HFFc6 (cell line): ENCODE measurements at places on chromosomes 16 and 17. TPM values are rescaled to one million over a fixed set of nuclear protein-coding genes. Genes with fewer than 3 reads are reported as not detected.

DNA sequence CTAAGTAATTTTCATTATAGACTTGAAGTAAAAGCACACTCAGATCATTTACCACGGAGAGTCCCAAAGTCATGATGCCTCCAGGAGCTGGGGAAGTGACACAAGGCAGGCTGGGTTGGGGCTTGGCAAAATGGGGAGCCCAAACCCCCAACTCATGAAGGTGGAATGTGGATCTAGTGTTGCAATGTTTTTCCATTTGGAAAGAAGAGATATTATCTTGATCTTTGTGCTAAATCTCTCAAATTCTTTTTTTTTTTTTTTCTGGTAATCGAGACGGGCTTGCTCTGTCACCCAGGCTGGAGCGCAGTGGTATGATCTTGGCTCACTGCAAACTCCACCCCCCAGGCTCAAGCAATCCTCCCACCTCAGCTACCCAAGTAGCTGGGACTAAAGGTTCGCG is 7.5 kb upstream of the KCNG4 start:
- no peak overlapping the region for H3K4me3 ChIP-seq
- DNase-seq = peak; percentile 35
- peaks cover 20% of the 10 kb centered on the region for H3K4me1 ChIP-seq

DNA sequence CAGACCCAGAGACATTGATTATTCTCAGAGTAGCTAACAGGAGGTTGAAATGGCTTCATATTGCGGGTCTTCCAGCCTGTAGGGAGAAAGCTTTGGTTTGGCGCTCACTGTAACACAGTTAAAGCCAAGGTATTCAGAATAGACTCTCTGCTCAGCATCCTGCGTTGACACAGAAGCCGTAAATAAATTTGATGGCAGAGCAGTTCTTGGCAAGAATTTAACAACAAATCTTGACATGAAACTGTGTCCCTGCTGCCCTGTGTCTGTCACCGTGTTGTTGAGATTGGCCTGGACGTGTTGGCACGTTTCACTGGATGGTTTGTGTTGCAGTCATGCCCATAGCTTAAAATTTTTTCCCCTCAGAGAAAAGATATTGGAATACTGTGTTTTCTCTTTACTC is 359.6 kb downstream of the SNX29 start:
- no peaks in the 10 kb centered on the region; the same call in 1 of the 2 replicates for H3K27me3 ChIP-seq
- H3K36me3 ChIP-seq = no peaks in the 10 kb centered on the region; the same call in 1 of the 2 replicates
- H3K4me3 ChIP-seq = no peak overlapping the region

- H3K4me3 ChIP-seq = no peak overlapping the region
- H3K4me1 ChIP-seq = peaks cover 52% of the 10 kb centered on the region
- DNase-seq = no peak
- H3K36me3 ChIP-seq = peaks cover 6% of the 10 kb centered on the region
These were observed 57.6 kb downstream of the FOXL1 start for GRCh38 chr16:86635926-86636325.

GRCh38 chr16:84485255-84486010 is 19.0 kb downstream of the MEAK7 start:
- H3K27me3 ChIP-seq = no peaks in the 10 kb centered on the region
- H3K36me3 ChIP-seq = peaks cover 47% of the 10 kb centered on the region
- no peak overlapping the region for H3K4me3 ChIP-seq
- no peak overlapping the region; the same call in 1 of the 2 replicates for H3K27ac ChIP-seq
- no peaks in the 10 kb centered on the region for H3K4me1 ChIP-seq

GRCh38 chr16:24729951-24730815 is 732 bp downstream of the TNRC6A start:
- H3K36me3 ChIP-seq = peaks cover 34% of the 10 kb centered on the region
- peak overlapping the region; percentile 90 for H3K27ac ChIP-seq
- peaks cover 41% of the 10 kb centered on the region for H3K4me1 ChIP-seq
- no peaks in the 10 kb centered on the region for H3K27me3 ChIP-seq
- H3K4me3 ChIP-seq = peak overlapping the region; percentile 97

- no peaks in the 10 kb centered on the region for H3K36me3 ChIP-seq
- H3K27me3 ChIP-seq = peaks cover 24% of the 10 kb centered on the region
- no peak overlapping the region for H3K27ac ChIP-seq
These were observed 17.6 kb downstream of the TRPV3 start for GRCh38 chr17:3539881-3540540.

The TEKT5 gene
- total RNA-seq = not detected in 3 replicates

The MINK1 gene
- total RNA-seq = 72.9 to 80.4 TPM (median 75.5 TPM) in 3 replicates

The PYY gene
- not detected in 3 replicates for total RNA-seq

The MT1F gene
- not detected in 3 replicates for total RNA-seq

The ST3GAL2 gene
- total RNA-seq = 24.6 to 29.5 TPM (median 25.9 TPM) in 3 replicates

The BPTF gene
- 56.1 to 58.5 TPM (median 57.9 TPM) in 3 replicates for total RNA-seq

The CDH5 gene
- total RNA-seq = not detected in 3 replicates

The KIF2B gene
- not detected in 3 replicates for total RNA-seq
